SJSA1 (cell line): ENCODE measurements at places on chromosomes 3 and 15. TPM values are rescaled to one million over a fixed set of nuclear protein-coding genes. Genes with fewer than 3 reads are reported as not detected.

GRCh38 chr3:121970047-121970446 lies 52.0 kb downstream of the ILDR1 start:
- H3K36me3 ChIP-seq = no peaks in the 10 kb centered on the region
- H3K4me1 ChIP-seq = no peaks in the 10 kb centered on the region
- H3K27ac ChIP-seq = no peak overlapping the region

GRCh38 chr3:62406945-62407344 lies 33.6 kb upstream of the FEZF2 start:
- H3K36me3 ChIP-seq = no peaks in the 10 kb centered on the region
- no peaks in the 10 kb centered on the region for H3K27me3 ChIP-seq
- DNase-seq = no peak
- no peak overlapping the region for H3K27ac ChIP-seq
- no peaks in the 10 kb centered on the region for H3K4me1 ChIP-seq

- H3K27ac ChIP-seq = no peak overlapping the region
- H3K4me1 ChIP-seq = peaks cover 12% of the 10 kb centered on the region
- DNase-seq = no peak
Measured at GRCh38 chr15:45168751-45169551, 18.8 kb downstream of the SHF start.

- H3K27ac ChIP-seq = no peak overlapping the region
- no peaks in the 10 kb centered on the region for H3K36me3 ChIP-seq
- no peak overlapping the region for H3K4me3 ChIP-seq
- peaks cover 19% of the 10 kb centered on the region for H3K4me1 ChIP-seq
Measured at GRCh38 chr3:17626395-17626794, 116.0 kb downstream of the TBC1D5 start.

GRCh38 chr3:126179825-126180476 lies 435 bp downstream of the ALDH1L1 start:
- no peaks in the 10 kb centered on the region for H3K4me1 ChIP-seq
- no peak for DNase-seq
- no peaks in the 10 kb centered on the region for H3K36me3 ChIP-seq
- peaks cover 46% of the 10 kb centered on the region for H3K27me3 ChIP-seq

- H3K27ac ChIP-seq = no peak overlapping the region
- no peaks in the 10 kb centered on the region for H3K27me3 ChIP-seq
- no peaks in the 10 kb centered on the region for H3K4me1 ChIP-seq
Measured at GRCh38 chr3:169256796-169257522, 406.6 kb downstream of the MECOM start.

GRCh38 chr3:16884084-16884747 lies 539 bp upstream of the PLCL2 start:
- peak overlapping the region; percentile 67 for H3K27ac ChIP-seq
- peaks cover 29% of the 10 kb centered on the region for H3K4me1 ChIP-seq
- H3K4me3 ChIP-seq = peak overlapping the region; percentile 84
- no peaks in the 10 kb centered on the region for H3K27me3 ChIP-seq
- DNase-seq = peak; percentile 67

DNA sequence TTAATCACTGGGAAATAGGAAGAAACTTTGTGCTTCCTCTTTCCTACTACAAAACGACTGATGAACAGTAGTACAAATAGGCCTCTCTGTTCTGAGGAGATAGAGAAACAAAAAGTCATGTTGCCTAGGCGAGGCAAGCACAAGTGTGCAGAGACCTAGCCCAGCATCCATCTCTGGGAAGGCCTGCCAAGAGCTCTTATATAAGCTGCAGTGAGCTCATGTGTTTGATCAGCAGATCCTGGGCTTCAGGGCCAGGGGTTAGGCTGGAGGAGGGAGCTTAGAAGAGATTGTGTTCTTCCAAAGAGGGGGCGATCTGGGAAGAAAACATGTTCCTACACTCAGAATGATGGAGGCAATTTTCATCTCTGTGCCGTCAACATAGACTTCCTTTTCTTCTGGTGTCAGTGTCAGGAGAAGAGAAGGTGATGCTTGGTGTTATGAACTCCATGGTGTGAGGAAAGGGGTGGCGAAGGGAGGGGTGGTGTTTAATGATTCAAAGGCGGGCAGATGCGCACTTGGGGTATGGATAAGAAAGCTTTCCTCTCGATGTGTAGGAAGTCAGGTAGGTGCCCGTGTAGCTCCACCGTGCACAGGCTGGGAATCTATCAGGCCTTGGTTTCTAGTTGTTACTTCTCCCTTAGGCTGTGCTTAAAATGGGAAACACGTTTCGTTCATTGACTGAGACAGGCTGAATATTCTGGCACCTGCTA lies 29.5 kb upstream of the ETV5 start:
- no peaks in the 10 kb centered on the region for H3K36me3 ChIP-seq
- no peak for DNase-seq
- H3K27ac ChIP-seq = no peak overlapping the region
- H3K27me3 ChIP-seq = peaks cover 5% of the 10 kb centered on the region; the same call in 1 of the 2 replicates
- no peak overlapping the region for H3K4me3 ChIP-seq

- H3K4me3 ChIP-seq = no peak overlapping the region
- DNase-seq = no peak
- peaks cover 27% of the 10 kb centered on the region for H3K4me1 ChIP-seq
- no peak overlapping the region for H3K27ac ChIP-seq
- H3K27me3 ChIP-seq = no peaks in the 10 kb centered on the region
- H3K36me3 ChIP-seq = peaks cover 23% of the 10 kb centered on the region
Measured at GRCh38 chr3:150742141-150742523, 20.8 kb downstream of the SIAH2 start.

GRCh38 chr3:157794771-157795170 lies 291.6 kb upstream of the VEPH1 start:
- H3K4me1 ChIP-seq = peaks cover 32% of the 10 kb centered on the region
- no peak overlapping the region for H3K4me3 ChIP-seq
- DNase-seq = peak; percentile 79
- H3K27me3 ChIP-seq = no peaks in the 10 kb centered on the region

GRCh38 chr3:53682807-53683206 lies 163.4 kb downstream of the CHDH start:
- H3K27ac ChIP-seq = no peak overlapping the region
- H3K36me3 ChIP-seq = no peaks in the 10 kb centered on the region
- H3K4me1 ChIP-seq = no peaks in the 10 kb centered on the region
- no peak for DNase-seq
- H3K27me3 ChIP-seq = 0 out of 2 replicates have a peak, but pooled peaks cover 5% of the 10 kb centered on the region

GRCh38 chr3:110654843-110655502 lies 416.6 kb upstream of the NECTIN3 start:
- DNase-seq = no peak
- H3K4me1 ChIP-seq = peaks cover 11% of the 10 kb centered on the region
- no peak overlapping the region for H3K27ac ChIP-seq
- H3K4me3 ChIP-seq = no peak overlapping the region
- no peaks in the 10 kb centered on the region for H3K36me3 ChIP-seq

DNA sequence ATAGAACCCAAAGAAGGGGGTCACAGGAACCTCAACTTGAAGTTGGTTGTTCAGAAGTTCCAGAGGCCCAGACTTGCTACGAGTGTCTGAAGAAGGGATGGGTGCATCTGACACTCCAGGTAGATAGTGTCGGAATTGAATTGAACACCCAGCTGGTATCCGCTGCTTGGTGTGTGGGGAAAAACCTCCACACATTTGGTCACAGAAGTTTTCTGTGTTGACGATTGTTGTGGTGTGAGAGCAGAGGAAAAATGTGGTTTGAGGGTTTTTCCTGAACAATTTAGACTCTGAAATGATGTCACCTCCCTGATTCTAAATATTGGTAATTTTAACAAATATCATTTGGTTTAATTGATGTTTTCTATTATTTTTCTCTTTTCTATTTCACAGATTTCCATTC lies 218.8 kb upstream of the CTNNB1 start:
- DNase-seq = no peak
- no peaks in the 10 kb centered on the region for H3K27me3 ChIP-seq
- H3K4me3 ChIP-seq = no peak overlapping the region
- H3K36me3 ChIP-seq = no peaks in the 10 kb centered on the region
- H3K4me1 ChIP-seq = peaks cover 12% of the 10 kb centered on the region
- no peak overlapping the region for H3K27ac ChIP-seq

DNA sequence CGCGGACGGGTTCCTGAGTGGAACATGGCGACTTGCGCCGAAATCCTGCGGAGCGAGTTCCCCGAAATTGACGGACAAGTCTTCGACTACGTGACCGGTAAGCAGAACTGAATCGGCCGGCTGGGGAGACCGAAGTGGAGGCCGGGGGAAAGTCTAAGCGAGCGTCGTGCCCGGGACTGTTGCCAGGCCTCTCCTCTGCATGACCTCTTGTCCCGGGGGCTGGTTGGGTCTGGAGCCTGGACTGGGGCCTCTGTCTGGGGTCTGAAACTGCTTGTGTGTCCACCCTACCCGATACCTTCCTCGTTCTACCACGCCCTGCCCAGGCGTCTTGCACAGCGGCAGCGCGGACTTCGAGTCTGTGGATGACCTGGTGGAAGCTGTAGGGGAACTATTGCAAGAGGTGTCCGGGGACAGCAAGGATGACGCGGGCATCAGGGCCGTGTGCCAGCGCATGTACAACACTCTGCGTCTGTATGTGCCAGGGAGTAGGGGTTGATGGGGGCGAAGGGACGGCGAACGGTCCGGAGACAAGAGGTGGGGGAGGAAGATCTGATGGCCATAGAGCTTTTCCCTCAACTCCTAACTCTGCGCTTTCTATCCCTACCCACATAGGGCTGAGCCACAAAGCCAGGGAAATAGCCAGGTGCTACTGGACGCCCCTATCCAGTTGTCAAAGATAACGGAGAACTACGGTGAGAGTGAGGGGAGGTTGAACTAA lies at the start of gene ABCF3:
TSS of gene ABCF3 (plus strand) at position 16 of the 718 bp plus-strand sequence. CDS start at position 25, 9 bp downstream.
- DNase-seq = no peak
- H3K27me3 ChIP-seq = no peaks in the 10 kb centered on the region
- peak within 1 kb of the TSS; percentile 57 for H3K27ac ChIP-seq
- peaks cover 22% of the 10 kb centered on the region for H3K4me1 ChIP-seq
- H3K4me3 ChIP-seq = peak within 1 kb of the TSS; percentile 82

DNA sequence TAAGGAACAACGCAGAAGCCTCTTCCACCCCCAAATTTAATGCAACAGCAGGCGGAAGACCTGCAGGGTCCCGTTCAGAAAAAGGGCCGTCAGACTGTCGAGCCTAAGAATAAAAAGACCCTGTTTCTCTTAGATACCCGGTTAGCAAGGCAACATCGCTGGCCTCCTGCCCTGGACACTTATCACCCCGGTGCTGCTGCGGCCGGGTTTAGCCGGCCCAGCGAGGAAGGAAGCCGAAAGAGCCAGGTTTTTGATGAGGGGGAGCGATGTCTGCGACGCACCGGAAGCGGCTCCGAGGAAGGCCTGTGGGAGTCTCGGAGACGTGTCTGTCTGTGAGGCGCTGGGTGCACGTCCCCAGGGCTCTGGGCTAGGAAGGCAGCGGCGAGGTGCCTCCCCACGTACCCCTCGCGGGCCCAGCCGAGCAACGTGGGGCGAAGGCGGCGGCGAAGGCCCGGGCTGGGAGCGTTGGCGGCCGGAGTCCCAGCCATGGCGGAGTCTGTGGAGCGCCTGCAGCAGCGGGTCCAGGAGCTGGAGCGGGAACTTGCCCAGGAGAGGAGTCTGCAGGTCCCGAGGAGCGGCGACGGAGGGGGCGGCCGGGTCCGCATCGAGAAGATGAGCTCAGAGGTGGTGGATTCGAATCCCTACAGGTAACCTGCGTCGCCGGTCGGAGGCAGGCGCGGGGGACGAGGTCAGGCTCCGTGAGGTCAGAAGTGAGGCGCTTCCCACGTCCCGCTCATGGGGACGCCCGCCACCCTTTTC lies at the start of gene UBA5:
TSS of gene UBA5 (plus strand) at position 278 of the 759 bp plus-strand sequence. CDS start at position 487, 209 bp downstream.
- H3K27ac ChIP-seq = peak within 1 kb of the TSS; percentile 63
- peaks cover 8% of the 10 kb centered on the region; the same call in 1 of the 2 replicates for H3K4me1 ChIP-seq
- H3K4me3 ChIP-seq = peak within 1 kb of the TSS; percentile 81
- no peaks in the 10 kb centered on the region for H3K27me3 ChIP-seq
- peak; percentile 76 for DNase-seq

- no peaks in the 10 kb centered on the region; the same call in 1 of the 2 replicates for H3K36me3 ChIP-seq
- DNase-seq = no peak
Measured at GRCh38 chr3:47315069-47315647, 32.4 kb downstream of the KLHL18 start.

GRCh38 chr3:121839962-121840361 lies 5.0 kb downstream of the EAF2 start:
- H3K36me3 ChIP-seq = no peaks in the 10 kb centered on the region
- H3K4me3 ChIP-seq = no peak overlapping the region
- DNase-seq = no peak
- no peak overlapping the region for H3K27ac ChIP-seq
- peaks cover 3% of the 10 kb centered on the region; the same call in 1 of the 2 replicates for H3K4me1 ChIP-seq

- H3K36me3 ChIP-seq = no peaks in the 10 kb centered on the region
- H3K4me3 ChIP-seq = no peak overlapping the region
- H3K27me3 ChIP-seq = no peaks in the 10 kb centered on the region
Measured at GRCh38 chr3:58532794-58533220, 4.2 kb downstream of the ACOX2 start.

Gene ADAMTS7
- total RNA-seq = 1.6 and 2.8 TPM in 2 replicates

Gene SEMA7A
- total RNA-seq = 5.2 and 5.4 TPM in 2 replicates

Gene SLC27A2
- 0.13 TPM in 1 of 2 replicates, not detected in the other for total RNA-seq

Gene SPINT1
- 0.87 TPM in 1 of 2 replicates, not detected in the other for total RNA-seq

Gene FAM107A
- not detected in 2 replicates for total RNA-seq

Gene SLC12A8
- 6.3 and 12.4 TPM in 2 replicates for total RNA-seq

Gene ZNF502
- 0.79 TPM in 1 of 2 replicates, not detected in the other for total RNA-seq
